ENCODE measurements at places on chromosomes 12 and 14.

GRCh38 chr14:71448431-71449315, 483.6 kb upstream of the RGS6 start:
- peak; percentile 0 for DNase-seq

- no peak for DNase-seq
These were observed 66.8 kb downstream of the TXNDC16 start for GRCh38 chr14:52485350-52485960.

DNA sequence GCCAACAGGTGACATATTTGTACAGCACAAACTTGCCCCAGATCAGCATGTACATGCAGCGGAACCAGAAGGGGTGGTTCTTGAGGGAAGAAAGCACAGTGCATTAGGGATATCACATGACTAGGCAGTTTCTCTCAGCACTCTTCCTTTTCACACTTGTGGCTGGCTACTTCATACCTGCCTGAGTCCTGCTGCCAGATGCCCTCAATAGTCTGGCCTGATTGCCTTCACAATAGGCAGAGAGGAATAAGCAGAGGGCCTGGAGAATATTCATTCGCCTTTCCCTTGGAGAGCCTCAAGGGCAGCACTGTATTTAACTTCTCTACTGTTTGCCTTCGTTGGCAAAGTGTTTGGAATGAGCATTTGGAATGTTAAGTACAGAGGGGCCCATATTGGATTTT, 7.9 kb downstream of the EMG1 start:
- no peak for DNase-seq

GRCh38 chr12:114194956-114195355, 211.0 kb downstream of the TBX5 start:
- no peak for DNase-seq

DNA sequence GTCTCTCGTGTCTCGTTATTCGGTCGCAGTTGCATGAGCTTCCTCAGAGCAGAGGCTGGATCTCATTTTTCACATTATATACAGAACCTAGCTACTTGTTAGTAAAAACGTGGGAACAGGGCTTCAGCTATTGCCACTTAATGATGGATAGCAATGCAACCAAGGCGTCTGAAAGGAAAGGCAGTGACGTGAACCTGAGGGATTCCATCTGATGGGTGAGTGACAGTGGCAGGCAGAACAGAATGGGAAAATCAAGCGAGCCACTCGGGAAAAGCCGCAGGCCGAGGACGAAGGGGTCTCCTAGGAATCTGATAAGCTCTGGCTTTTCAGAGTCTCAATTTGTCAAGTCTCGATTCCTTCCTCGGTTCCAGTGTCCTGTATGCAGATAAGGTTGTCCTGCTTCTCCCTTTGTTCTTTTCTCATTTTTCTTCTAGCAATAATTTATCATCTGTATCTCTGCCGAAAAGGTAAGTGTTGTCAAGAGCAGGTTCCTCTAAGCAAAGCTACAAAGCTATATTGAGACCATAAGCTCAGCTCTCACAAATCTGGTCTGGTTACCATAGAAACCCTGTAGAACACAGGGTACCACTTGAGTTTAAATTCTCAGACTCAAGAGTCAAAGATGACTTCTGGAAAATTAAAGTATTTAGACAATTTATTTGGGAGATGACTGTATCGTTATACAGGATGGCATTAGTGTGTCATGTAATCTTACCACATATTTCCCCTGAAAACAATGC, 416.6 kb downstream of the GLT1D1 start:
- no peak for DNase-seq

- DNase-seq = no peak
These were observed 18.0 kb upstream of the PHETA1 start for GRCh38 chr12:111386885-111387284.

DNA sequence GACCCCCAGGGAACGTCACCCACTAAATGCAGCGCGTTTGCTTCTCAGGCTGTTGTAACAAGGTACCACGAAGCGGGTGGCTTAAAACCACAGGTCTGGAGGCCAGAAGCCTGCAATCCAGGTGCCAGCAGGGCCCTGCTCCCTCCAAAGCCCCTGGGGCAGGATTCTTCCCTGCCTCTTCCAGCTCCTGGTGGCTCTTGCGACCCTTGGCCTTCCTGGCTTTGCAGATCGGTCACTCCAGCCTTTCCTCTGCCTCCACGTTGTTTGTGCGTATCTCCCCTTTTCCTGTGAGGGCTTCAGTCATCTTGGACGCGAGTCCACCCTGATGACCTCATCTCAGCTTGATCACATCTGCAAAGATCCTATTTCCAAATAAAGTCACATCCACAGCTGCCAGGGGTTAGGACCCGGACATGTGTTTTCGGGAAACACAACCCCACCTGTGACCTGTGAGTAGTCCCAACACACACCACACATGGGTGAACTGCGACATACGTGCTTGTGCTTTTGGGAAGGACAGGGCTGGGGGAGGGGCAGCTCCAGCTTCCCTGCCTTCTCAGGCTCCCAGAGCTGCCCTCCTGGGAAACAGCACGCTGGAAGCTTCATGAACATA, 114.5 kb upstream of the NCOR2 start:
- DNase-seq = no peak

DNA sequence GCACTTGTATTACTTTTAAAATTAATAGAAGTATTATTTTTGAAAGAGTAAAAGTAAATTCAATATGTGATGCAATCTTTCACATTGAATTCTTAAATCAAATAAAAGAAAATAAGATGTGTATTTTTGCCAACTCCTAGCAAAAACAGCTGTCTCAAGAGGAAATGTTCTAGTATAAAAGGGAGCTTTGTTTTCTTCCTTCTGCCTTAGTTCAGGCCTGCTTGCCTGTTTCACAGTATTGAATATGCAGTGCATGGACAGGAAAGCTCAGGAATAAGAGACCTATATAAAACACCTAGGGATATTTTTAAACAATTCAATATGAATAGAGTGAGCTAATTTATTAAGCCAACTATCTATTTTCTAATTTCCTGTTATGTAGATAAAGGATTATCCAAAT, 294.8 kb upstream of the G2E3 start:
- DNase-seq = no peak

GRCh38 chr14:100015251-100015655, 50.0 kb upstream of the EVL start:
- DNase-seq = no peak

DNA sequence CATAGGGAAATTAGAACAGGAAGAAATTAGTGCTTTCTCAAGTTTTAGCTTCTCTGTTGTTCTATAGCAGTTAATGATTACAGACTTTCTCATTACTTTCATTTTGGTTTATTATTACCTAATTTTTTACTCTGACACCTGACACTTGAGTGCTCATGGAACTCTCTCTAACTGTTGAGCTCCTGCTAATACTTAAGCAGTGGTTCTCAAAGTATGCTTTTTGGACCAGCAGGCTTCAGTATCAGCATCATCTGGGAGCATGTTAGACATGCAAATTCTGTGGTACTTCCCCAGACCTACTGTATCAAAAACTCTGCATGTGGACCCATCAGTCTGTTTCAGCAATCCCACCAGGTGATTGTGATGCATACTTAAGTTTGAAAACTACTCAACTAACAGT, 235.3 kb downstream of the CCDC91 start:
- no peak for DNase-seq

DNA sequence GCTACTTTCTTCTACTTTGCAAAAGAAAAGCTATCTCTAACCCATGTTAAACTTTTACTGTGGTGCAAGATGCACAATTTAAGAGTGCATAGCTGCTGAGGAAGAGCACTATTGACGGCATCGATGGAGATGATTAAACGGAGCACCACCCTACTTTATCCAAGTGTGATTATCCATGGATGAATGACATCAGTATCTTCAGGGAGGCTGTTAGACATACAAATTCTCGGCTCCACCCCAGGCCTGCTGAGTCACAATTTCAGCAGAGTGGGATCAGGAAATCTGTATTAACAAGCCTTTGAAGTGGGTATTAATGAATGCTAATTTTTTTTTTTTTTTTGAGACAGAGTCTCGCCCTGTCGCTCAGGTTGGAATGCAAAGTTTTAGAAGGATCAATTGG, 16.2 kb downstream of the SLC2A14 start:
- no peak for DNase-seq

- DNase-seq = no peak
These were observed 96.2 kb downstream of the BTG1 start for GRCh38 chr12:92049403-92049802.

DNA sequence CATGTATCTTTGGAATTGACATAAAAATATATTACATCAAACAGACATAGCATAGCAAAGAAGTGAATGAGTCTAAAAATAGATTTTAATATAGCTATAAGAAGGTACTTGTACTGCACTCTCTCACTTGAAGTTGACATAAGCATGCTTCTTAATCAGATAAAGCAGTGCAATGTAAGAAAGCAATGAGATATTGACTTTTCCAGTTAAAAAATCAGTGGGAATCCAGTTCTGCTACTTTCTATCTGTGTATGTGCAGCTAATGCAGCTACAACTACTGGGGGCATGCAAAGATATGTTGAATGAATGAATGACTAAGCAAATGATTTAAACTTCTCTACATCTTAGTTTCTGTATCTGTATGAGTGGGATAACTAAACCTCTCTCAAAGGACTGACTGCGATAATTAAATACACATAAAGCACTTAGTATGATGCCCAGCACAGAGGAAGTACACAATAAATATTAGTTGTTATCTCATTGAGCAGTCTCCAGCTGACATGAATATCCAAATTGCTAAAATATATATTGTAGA, 10.3 kb downstream of the WASHC3 start:
- DNase-seq = no peak

DNA sequence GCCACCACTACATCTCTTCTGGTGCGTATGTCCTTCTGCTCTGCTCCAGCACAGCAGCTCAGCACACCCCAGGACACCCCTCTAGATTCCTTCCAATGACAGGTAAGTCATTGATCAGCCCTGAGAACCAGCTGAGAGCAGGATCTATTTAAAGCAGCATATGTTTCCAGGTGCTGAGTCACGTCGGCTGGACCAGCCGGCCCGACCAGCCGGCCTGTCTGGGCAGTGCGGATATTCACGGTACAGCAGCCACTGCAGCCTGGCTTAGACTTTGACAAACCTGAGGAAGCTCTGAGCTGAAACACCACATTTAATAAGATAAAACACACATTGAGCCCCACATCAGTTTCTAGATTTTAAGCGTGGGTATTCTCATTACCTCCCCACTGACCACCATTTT, 31.8 kb upstream of the RPH3A start:
- DNase-seq = no peak

GRCh38 chr14:24879661-24880386, 170.1 kb downstream of the STXBP6 start:
- DNase-seq = no peak

DNA sequence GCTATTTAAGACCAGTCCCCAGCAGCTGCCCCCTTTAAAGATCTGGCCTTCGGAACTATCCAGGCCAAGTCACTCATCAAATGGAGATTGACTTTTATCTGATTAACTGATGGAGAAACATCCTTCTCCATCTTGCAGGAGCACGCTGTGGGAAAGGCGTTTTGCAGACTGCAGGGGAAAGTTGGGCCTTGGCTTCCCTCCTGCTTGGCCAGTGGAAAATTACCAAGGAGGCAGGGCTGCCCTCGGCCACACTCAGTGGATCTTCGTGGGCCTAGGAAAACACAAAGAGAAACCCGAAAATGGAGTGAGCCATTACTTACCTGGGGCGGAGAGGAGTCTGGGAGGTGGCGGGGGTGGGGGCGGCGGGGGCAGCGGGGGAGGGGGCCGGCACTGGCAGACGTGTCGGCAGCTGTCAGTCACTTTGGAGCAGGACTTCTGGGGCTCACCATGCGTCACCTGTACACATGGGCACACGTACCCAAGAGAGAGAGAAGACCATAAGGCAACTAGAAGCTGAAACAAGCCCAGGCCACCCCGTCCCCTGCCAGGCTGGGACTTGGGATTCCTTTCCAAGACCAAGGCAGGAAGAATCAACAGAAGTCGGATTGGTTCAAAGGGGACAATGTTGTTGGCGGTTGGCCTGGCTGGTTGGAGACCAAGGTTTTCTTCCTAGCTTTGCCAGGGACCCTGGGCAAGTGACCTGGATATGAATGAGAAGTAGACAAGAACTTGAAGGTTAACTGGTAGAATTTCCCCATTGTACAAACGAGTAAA, 9.2 kb downstream of the PRIMA1 start:
- no peak for DNase-seq

DNA sequence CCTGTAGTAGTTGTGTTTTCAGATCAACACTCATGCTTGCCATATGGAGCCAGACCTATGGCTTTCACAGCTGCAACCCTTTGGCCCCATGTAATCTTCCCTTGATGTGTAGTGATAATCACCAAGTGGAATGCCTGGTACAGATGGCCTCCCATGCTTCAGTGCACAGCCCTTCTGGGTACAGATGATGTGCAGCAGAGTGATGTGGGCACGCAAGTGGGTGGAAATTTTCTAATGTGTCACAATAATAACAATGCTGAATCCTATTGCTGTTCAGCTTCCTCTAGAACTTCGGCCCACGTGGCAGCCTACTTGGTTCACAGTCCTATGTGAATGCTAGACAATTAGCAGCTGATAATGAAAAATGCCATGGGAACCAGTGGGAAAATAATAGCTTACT, 188.1 kb downstream of the SNAPC1 start:
- DNase-seq = no peak
